ENCODE measurements at places on chromosomes 12 and 14.
A peak's percentile ranks its signal among the peaks of the same experiment; 100 is the strongest.

DNA sequence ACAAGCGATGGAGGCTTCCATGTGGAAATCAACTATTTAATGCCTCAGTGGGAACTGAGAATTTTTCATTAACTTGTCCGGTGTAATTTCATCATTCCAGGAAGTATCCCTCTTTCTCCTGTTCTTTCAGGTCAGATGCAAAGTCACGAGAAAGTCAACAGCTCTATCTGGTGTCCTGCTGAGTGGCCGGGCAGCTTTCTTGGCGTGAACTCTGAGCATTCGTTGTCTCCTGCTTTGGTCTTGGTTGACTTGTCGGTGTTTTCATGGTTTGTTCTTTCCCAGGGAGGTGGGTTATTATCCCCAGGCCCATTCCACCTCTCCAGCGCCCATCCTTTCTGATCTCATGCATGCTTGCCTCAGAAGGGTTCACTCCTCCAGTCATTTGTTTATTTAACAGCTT is 149.1 kb downstream of the GLT1D1 start:
- DNase-seq = no peak

DNA sequence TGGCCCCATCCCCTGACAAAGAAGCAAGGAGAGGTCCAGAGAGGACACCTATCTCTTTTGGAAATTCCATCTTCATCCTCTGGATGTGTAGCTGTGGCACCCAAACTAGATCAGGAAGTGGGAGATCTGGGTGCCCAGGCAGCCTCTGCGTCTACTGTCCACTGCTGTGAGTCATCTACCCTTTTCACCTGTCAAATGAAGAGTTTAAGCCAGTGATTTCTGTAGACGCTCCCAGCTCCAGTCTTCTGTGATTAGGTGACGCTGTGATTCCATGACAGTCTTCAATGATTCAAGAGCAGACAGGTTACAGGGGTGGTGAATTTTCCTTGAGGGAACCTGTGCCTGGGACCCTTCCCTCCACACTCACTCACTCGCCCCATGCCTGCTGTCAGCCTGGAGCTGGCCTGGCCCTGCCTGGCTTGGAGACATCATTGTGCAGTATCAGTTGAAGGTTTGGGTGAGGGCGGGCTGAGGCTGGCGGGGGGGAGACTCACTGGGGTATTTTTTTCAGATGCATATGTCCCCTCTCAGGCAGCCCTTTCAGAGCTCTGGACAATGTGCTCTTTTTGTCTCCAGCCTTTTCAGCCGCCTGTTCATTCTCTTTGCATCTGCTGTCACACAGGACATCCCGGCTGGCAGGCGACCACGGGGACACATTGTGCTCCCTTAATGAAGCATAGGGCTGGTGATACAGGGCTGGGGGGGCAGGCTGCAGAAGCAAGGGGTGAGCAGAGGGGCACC is 56.8 kb upstream of the PARP11 start:
- DNase-seq = no peak

DNA sequence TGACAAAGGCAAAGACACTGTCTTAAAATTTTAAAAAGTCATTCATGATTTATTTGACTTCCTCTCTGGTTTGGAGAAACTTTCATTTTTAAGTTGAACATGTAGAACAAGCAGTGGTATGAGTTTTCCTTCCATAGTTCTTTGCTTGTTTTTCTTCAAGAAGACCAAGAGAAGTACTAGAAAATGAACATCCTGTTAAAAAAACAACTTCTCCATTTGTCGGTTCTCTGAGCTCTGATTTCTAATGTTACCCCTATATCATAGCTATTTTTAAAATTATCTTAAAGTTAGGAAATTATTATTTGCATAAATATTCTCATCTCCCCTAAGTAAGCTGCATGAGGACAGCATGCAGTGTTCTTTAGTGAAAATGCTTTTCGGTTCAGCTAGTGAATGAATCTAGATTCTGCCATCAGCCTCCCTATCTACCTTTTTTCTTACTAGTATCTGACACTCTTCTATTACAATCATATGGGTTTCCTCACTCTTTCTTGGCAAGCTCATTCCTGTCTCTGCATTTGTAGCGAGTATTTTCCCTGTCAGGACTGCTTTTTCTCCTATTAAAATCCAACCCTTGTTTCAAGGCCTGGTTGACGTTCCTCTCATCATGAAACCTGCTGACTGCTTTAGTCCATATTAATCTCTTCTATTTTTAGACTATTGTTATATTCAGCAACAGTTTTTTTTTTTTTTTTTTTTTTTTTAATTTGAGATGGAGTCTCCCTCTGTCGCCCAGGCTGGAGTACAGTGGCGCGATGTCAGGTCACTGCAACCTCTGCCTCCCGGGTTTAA is 15.8 kb downstream of the DIP2B start:
- no peak for DNase-seq

- peak; percentile 42 for DNase-seq
Observed at GRCh38 chr14:75514673-75515628, 7.3 kb upstream of the BATF start.

DNA sequence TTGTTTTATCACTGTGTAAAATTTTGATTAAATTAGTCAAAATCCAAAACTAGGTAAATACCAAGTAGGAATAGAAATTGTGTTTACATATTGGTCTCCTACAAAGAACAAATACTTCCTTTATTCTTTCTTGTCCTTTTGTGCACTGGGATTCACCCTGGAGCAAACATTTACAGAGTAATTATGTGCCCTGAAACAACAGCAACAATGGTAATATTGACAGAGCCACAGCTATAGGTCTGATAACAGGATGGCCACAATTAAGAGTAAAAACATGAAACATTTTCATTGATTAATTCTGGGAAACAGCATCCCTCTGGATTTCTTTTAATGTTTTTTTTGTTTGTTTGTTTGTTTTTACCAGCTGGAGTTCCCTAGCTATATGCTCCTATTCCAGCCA is 61.2 kb downstream of the SLC38A6 start:
- DNase-seq = no peak

DNA sequence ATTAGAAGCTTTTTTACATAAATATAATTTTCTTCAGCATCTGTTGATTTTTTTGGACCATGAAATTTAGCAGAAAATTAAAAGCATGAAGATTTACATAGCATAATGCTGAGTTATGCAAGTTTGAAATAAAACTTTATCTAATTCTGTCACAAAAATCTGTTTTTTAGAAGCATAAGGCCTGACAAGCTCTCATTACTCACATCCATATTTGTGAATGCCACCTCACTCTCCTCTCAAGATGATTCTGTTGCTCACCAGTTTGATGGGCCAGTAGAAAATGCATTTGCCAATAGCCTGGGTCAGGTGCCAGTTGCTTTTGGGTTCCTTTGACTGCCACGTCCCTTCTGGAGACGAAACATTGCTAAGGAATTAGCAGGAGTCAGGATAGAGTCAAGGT is 181.5 kb upstream of the ATP2B1 start:
- DNase-seq = no peak

DNA sequence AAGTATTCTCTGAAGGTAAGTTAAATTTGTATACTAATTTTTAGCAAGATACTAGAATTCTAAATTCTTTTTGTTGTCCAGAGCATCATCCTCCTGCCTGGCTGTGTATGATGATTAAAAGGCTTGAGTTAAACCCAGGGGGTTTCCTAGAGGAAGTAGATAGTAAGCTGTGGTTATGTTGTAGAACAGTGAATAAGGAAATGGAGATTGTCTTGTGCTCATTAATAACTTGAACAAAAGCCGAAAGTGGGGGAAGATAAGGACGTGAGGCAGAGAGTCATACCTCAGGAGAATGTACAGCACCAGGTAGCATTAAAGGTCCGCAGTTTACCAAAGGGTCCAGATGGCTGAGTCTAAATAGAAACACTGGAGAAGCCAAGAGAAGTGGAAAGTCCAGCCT is 42.0 kb downstream of the CKB start:
- DNase-seq = no peak

DNA sequence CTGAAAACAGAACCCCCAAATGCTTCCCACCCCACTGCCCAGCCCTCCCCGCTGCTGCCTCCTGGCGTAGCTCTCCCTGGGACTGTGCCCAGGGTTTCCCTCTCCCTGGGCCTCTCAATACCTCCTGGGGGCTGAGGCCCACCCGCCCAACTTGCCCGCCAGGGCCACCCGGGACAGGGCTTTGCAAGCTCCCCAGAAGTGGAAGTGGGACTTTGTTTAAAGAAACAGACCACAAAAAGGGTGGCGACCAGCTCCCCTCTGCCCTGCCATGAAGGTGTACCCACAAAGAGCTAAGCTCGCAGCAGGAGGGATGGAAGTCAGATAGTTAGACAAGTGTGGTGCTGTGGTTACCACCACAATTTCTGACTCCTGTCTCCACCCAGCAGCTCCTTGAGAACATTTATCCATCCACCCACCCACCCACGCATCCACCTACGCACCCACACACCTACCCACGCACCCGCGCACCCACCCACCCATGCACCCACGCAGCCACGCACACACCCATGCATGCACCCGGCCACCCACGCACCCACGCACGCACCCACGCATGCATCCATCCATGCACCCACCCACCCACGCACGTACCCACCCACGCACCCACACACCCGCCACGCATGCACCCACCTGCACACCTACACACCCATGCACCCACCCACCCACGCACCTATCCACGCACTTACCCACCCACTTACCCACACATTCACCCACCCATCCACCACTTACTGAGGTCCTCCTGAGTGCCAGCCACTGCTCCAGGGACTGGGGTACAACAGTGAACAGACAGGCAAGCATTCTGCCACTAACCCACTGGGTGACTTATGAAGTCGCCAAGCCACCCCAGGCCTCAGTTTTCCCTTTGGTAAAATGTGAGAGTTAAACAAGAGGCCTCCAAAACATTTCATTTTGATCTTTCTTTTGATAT is 127.3 kb downstream of the SCARB1 start:
- DNase-seq = no peak

DNA sequence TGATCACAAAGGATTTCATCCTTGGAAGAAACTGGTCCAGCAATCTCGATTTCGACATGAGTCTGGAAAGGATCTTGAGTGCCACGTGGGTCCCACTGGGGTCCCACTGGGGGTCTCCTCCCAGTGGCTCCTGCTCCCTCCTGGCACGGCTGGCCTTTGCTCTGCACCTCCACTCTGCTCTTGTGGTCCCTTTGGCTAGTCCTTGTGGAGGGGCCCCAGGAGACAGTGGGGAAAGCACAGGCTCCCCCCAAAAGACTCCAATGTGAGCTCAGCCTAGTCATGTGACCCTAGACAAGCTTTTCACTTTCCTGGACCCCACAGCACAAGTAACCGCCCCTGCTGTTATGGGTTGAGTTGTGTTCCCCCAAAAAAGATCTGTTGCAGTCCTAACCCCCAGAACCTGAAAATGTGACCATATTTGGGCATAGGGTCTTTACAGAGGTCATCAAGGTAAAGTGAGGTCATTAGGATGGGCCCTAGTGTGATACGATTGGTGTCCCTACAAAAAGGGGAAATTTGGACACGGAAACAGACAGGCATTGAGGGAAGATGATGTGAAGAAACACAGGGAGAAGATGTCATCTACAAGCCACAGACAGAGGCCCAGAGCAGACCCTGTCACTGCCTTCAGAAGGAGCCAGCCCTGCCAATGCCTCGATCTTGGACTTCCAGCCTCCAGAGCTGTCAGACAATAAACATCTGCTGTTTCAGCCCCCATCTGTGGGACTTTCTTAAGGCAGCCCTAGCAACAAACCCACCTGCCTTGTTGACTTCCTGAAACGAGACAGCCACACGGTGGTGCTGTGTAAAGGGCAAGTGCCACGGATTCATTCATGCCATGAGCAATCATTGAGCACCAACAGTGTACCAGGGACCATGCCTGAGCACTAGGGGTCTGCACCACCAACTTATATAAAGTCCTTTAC is 23.8 kb upstream of the PPP2R5C start:
- DNase-seq = peak; percentile 30

DNA sequence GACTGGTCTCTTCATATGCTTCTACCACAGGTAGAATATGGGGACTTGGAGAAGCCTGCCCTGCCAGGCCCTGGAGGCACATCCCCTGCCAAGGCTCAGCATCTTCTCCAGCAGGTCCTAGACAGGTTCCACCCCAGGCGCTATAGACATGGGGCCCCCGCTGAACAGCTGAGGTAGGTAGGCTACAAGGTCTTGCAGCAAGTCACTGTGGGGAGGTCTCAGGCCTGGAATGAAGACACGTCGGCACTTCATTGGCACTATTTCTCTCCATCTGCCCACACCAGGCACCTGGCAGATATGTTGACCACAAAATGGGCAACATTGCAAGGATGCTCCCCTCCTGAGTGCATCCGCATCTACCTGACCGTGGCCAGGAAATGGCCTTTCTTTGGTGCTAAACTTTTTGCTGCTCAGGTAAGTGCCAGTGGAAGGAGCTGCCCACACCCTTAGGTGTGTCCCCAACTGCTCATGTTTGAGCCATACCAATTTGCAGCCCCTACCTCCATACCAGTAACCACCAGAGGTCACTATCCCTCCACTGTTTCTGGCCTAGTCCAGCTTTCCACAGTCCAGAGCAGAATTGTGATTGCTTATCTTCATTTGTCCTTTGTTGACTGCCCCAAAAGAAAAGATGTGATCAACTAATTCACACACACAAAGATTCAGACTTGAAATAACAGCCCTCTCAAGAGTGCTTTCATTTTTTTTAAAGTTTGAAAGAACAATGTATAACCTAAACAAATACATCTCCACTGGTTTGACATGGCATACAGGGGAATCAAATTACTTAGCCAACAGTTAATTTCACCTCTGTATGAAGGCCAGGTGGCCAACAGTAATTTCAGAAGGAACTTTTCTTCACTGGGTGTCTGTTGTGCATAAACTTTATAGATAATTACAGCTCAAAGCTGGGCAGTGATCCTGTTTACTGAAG is 16.1 kb downstream of the PIGH start:
- no peak for DNase-seq

DNA sequence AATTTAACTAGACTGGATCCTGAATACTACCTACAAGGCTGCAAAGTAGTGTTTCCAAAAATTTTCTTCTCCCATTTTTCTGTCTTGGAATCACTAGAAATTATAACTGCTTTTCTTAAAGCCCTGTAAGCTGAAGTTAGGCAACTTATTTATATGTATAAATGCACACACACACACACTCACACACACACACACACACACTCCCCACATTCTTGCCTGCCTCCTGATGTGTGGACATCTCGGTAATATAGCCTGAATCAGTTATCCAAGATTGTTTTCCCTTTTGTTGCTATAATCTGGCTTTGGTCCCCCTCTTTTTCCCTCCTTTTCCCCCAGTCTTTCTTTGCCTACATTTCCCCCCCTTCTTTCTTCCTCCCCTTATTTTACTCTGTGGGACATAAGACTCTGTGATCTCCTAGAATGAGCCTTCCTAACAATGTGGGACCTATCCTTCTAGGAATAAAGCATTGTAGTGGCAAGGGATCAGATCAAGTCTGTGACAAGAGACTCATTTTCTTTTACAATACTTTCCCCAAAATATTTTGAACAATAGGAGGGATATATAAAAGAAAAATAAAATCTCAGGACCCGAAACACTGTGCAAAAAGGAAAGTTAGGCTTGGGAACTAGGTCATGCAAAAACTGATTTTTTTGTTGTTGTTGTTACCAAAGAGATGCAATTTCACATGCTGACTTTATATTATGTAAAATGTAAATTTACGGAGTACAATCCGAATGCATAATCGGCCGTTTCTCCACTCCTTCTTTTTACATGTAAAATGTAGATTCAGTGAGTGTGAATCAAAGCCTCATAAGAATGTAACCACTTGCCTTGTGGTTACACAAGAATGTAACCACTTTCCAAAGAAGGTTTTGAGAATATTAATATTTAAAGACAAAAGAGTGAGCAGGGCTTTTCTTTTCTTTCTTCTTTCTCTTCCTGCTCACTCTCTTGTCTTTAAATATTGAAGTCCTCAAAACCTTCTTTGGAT is 26.3 kb upstream of the CD69 start:
- no peak for DNase-seq

All from stimulated activated CD4-positive, alpha-beta T cell treated with anti-CD3 and anti-CD28 coated beads, Interleukin-4, amount 100 ng/mL, for 1 hour (primary cell).